Spinal cord (tissue), 10 donors: ENCODE measurements at places on chromosomes 2 and 18. TPM values are rescaled to one million over a fixed set of nuclear protein-coding genes. Genes with fewer than 3 reads are reported as not detected.
A peak's percentile ranks its signal among the peaks of the same experiment; 100 is the strongest.

Gene RAB6C
- 1.6 TPM for total RNA-seq

Gene SCTR
- total RNA-seq, result 0.10 TPM

Gene ADAM23
- 15.7 TPM for total RNA-seq

Gene PNPT1
- total RNA-seq, result 24.7 TPM

DNA sequence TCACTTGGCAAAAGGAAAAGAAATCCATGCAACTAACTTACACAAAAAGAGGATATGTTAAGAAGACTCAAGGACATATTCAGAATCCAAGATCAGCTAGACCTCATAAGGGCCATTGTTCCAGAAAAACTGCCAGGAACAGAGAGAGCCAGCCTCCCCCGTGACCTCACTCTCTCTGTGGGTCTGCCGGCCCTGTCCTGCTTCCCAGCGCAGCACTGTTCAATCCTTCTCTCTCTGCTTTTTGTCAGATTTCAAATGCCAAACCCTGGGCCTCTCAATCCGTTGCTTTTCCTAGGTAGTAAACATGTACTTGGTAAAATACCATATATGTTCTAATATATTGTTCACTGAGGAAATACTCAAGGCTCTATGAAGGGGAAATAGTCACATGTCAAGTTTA, 40.0 kb upstream of the ACKR3 start:
- no peak for DNase-seq
- no peak overlapping the region for H3K27ac ChIP-seq
- H3K4me1 ChIP-seq, result no peaks in the 10 kb centered on the region

DNA sequence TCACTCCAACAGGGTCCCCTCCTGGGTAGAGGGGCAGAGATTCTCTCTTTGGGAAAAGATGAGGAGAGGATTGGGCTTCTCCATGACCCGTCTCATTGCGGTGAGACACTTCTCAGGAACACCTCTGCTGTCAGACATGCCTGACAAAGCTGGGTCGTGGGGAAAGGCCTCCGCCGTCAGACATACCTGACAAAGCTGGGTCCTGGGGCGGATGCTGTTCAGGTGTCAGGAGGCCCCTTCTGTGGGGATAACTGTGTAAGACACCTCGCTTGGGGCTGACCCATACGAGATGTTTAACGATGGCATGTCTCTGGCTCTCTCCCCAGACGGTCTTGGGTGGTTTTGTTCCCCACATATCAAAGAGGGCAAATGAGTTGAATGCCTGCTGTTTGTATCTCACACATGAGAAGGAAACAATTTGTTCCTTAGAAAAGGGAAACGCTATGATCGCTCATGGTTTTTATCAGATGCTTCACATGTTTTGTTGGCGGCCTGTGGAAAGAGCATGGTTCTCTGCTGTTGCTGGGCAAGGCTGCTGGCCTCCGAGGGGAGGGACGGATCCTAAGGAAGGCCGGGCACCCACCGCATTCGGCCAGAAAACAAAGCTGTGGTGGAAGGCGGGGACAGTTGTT, 40.8 kb upstream of the PXDN start:
- no peak overlapping the region for H3K4me3 ChIP-seq
- peaks cover 12% of the 10 kb centered on the region for H3K4me1 ChIP-seq
- peaks cover 3% of the 10 kb centered on the region for H3K36me3 ChIP-seq
- no peak for DNase-seq
- H3K27me3 ChIP-seq, result no peaks in the 10 kb centered on the region
- H3K27ac ChIP-seq, result no peak overlapping the region

DNA sequence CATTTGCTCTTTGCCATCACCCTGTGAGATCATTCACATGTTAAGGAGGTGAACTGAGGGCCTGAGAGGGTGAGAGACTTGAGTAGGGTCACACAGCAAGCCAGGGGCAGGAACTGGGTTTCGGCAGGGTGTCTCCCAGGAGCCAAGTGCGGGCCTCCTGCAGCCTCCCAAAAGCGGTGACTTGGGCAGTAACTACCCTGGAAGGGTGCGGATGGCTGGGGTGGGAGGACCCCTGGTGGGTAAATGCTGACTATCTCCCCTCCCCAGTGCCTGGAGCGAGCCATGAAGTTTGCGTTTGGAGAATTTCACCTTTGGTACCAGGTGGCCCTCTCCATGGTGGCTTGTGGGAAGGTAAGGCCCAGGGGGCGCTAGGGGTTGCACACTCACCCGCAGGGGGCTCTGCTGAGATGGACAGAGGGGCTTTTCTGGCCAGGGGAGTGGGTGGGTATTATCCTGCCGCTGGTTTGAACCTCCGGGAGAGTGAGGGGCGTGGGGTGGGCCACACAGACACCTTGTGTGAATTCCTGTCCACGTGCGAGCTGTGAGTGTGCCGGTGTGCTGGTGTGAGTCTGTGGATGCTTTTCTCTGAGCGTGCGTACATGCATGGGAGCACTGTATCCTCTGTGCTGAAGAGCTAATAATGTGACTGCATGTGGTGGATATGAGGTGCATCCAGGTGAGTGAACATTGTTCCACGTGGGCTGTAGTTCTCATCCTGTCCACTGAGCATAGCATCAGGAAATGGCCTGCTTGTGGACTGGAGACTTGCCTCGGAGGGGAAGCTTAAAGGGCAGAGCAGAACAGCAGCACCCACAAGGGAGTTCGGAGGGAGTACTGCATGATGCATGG, 91.0 kb upstream of the MCFD2 start:
- no peak overlapping the region for H3K27ac ChIP-seq
- no peak overlapping the region for H3K4me3 ChIP-seq
- DNase-seq, result no peak

- peaks cover 22% of the 10 kb centered on the region for H3K4me1 ChIP-seq
- no peaks in the 10 kb centered on the region for H3K27me3 ChIP-seq
- H3K4me3 ChIP-seq, result no peak overlapping the region
- H3K27ac ChIP-seq, result no peak overlapping the region
- no peak for DNase-seq
Measured at GRCh38 chr2:43274055-43274454, 47.6 kb upstream of the ZFP36L2 start.

DNA sequence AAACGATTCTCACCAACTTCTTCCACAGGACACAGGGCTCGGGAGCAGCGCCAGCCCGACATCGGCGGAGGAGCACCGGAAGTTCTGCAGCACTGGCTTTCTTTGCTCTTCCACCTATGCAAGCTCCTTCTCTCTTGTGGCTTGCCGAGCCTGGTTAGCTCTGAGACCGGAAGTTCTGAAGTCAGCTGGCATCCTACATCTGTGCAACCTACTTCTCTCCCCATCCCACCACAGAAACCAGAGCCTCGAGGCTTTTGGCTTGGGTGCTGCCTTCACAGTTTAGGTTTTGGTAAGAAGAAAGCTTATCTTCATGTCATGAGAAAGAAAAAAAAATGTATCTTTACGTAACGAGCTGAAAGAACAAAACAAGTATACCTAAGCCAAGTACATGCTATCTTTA, 111.7 kb downstream of the ANKRD44 start:
- H3K27me3 ChIP-seq, result no peaks in the 10 kb centered on the region
- H3K4me1 ChIP-seq, result peaks cover 3% of the 10 kb centered on the region
- peaks cover 5% of the 10 kb centered on the region for H3K36me3 ChIP-seq

DNA sequence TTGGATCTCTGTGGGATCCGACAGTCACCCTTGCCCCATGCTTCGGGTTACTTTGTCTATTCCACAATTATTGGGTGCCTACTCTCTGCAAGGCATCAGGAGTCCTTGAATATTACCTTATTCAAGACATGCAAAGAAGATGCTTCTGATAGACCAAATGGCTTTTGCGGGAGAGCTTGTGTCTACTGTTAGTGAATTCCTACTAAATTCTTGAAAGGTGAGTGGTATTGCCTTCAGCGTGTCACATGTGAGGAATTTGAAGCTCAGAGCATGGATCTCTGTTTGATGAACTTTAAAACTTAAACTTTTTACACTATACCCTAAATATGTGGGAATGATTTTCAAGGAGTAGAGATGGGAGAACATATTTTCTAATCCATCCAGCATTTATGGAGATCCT, 184.4 kb downstream of the LTBP1 start:
- no peak overlapping the region for H3K4me3 ChIP-seq
- no peak for DNase-seq
- peaks cover 8% of the 10 kb centered on the region for H3K4me1 ChIP-seq
- H3K27ac ChIP-seq, result no peak overlapping the region
- H3K27me3 ChIP-seq, result no peaks in the 10 kb centered on the region
- no peaks in the 10 kb centered on the region for H3K36me3 ChIP-seq

DNA sequence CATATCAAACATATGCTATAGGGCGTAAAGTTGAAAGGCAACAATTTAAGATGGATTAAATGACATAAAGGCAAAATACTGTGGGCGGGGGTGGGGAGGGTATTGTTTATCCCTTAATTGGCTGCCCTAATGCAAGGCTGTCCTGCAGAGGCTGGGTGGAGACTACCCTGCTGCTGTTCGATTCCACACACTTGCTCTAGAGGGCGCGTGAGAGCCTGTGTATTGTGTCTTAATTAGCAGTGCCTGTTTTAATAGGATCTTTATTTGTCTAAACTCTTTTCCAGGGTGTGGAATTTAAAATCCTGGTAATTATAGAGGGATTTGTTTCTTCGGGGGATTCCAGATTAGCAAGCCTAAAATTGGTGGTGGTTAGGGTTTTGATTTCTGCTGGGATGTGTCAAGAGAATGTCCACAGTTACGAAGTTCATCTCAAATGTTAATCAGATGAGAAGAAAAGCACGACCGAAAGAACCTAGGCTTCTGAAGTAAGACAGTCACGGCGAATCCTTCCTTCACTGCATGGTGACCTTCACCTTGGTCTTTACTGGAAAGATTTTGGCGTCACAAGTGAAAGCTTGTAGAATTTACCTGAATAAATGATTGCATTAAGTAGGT, 103.5 kb upstream of the MAP3K20 start:
- no peak overlapping the region for H3K27ac ChIP-seq
- H3K36me3 ChIP-seq, result peaks cover 19% of the 10 kb centered on the region
- no peaks in the 10 kb centered on the region for H3K27me3 ChIP-seq
- H3K4me3 ChIP-seq, result no peak overlapping the region
- DNase-seq, result no peak

GRCh38 chr18:25050605-25051004, 301.4 kb downstream of the ZNF521 start:
- H3K4me3 ChIP-seq, result no peak overlapping the region
- H3K36me3 ChIP-seq, result no peaks in the 10 kb centered on the region
- no peak for DNase-seq
- no peaks in the 10 kb centered on the region for H3K27me3 ChIP-seq
- no peaks in the 10 kb centered on the region for H3K4me1 ChIP-seq
- no peak overlapping the region for H3K27ac ChIP-seq

DNA sequence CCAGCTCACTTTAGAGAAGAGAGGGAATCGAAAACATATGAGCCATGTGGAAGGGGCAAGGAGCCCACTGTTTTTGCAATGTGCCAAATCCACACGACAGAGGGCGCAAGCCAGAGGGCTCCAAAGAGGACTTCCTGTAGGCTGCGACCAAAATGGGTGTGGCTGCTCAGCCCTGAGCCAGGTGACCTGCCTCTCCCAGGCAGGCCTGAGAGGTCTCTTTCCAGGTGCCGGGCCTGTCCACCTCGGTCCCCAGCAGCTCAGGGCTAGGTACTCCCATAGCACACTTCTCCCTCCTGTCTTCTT, 153.8 kb downstream of the TTC32 start:
- H3K27me3 ChIP-seq, result no peaks in the 10 kb centered on the region
- DNase-seq, result no peak
- no peaks in the 10 kb centered on the region for H3K4me1 ChIP-seq
- no peak overlapping the region for H3K4me3 ChIP-seq
- H3K27ac ChIP-seq, result no peak overlapping the region

GRCh38 chr2:28206762-28207161, 185.9 kb upstream of the FOSL2 start:
- no peaks in the 10 kb centered on the region for H3K36me3 ChIP-seq
- no peak overlapping the region for H3K27ac ChIP-seq
- no peaks in the 10 kb centered on the region for H3K27me3 ChIP-seq
- H3K4me3 ChIP-seq, result no peak overlapping the region

- no peak overlapping the region for H3K4me3 ChIP-seq
- peaks cover 10% of the 10 kb centered on the region for H3K4me1 ChIP-seq
- no peaks in the 10 kb centered on the region for H3K27me3 ChIP-seq
- H3K36me3 ChIP-seq, result no peaks in the 10 kb centered on the region
- no peak overlapping the region for H3K27ac ChIP-seq
- no peak for DNase-seq
Measured at GRCh38 chr18:58201733-58202730, 158.0 kb downstream of the NEDD4L start.

GRCh38 chr2:222292149-222293134, 6.4 kb downstream of the PAX3 start:
- peak overlapping the region; percentile 88 for H3K27ac ChIP-seq
- peak overlapping the region; percentile 3 for H3K4me3 ChIP-seq
- H3K36me3 ChIP-seq, result peaks cover 18% of the 10 kb centered on the region
- no peak for DNase-seq
- H3K27me3 ChIP-seq, result peaks cover 100% of the 10 kb centered on the region

GRCh38 chr2:117801826-117802225, 12.7 kb upstream of the DDX18 start:
- DNase-seq, result no peak
- H3K27me3 ChIP-seq, result no peaks in the 10 kb centered on the region
- no peak overlapping the region for H3K27ac ChIP-seq
- no peaks in the 10 kb centered on the region for H3K36me3 ChIP-seq

DNA sequence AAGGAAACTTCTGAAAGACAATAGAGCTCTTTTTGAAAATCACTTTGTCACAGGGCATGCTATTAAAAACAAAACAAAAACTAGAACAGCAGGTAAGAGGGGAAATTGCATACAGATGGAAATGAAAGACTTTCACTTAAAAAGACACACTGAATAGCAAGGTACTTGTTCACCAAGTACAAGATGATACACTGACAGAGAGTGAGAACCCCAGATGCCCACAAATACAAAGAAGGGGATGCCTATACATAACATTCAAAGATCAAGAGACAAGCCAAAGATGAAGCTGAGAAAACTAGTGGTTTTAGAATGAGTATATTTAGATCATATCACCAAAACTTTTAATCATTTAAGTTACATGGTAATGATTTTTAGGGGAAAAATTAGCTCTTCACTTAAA, 60.7 kb downstream of the ASXL2 start:
- H3K27ac ChIP-seq, result no peak overlapping the region
- no peaks in the 10 kb centered on the region for H3K36me3 ChIP-seq
- no peaks in the 10 kb centered on the region for H3K27me3 ChIP-seq
- H3K4me1 ChIP-seq, result peaks cover 4% of the 10 kb centered on the region

DNA sequence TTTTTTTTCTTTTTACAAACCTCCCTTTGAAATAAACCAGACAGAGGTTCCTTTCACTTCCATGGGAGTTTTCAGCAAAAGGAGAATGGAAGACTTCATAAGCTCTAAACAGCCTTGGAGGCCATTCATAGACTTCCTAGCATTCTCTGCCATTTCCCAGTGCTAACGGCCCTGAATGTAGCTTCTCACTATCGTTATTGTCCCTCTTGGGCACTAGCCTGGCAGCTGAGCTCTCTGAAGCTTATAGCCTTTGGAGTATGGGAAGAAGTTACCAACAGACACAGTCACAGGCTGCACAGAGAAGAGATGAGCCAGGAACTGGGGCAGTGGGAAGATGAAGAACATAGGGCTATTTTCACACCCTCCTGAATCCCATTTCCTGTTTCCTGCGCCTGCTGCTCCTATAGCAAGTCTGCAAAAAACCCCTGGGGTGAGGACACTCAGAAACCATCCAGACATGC, 29.1 kb upstream of the EPC2 start:
- peak overlapping the region; percentile 76 for H3K27ac ChIP-seq
- H3K4me3 ChIP-seq, result no peak overlapping the region
- H3K36me3 ChIP-seq, result no peaks in the 10 kb centered on the region
- DNase-seq, result no peak

- H3K36me3 ChIP-seq, result peaks cover 9% of the 10 kb centered on the region
- no peaks in the 10 kb centered on the region for H3K27me3 ChIP-seq
- H3K4me1 ChIP-seq, result no peaks in the 10 kb centered on the region
Measured at GRCh38 chr2:203427061-203427460, 98.9 kb downstream of the ABI2 start.
